Caco-2 (cell line): ENCODE measurements at places on chromosomes 2 and 18. TPM values are rescaled to one million over a fixed set of nuclear protein-coding genes. Genes with fewer than 3 reads are reported as not detected.
A peak's percentile ranks its signal among the peaks of the same experiment; 100 is the strongest.

- H3K27me3 ChIP-seq: no peaks in the 10 kb centered on the region
- H3K4me3 ChIP-seq: no peak overlapping the region
- DNase-seq: no peak
These were observed 254.0 kb downstream of the KCNJ3 start for GRCh38 chr2:154952346-154952980.

GRCh38 chr2:58131191-58132011, 84.8 kb downstream of the VRK2 start:
- DNase-seq: no peak
- H3K4me1 ChIP-seq: no peaks in the 10 kb centered on the region
- no peak overlapping the region for H3K27ac ChIP-seq
- H3K27me3 ChIP-seq: no peaks in the 10 kb centered on the region
- no peak overlapping the region for H3K4me3 ChIP-seq

DNA sequence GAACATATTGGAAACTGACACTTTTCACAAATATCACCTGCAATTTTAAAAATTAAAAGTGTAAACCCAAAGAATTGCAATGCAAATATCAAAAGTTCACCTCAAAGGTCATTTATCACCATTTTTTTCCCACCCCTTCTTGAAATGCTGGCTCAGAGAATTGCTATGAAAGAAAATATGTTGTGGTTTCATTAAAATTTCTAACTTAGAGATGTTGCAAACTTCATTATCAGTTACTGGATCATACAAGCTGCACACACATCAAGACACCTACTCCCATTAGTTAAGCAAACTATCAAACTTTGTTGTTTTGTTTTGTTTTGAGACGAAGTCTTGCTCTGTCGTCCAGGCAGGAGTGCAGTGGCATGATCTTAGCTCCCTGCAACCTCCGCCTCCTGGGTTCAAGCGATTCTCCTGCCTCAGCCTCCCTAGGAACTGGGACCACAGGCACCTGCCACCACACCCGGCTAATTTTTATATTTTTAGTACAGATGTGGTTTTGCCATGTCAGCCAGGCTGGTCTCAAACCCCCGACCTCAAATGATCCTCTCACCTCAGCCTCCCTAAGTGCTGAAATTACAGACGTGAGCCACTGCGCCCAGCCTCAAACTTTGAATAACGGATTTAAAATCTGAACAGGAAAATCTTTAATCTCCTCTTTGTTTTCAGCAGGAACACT, 37.0 kb downstream of the STK39 start:
- no peak overlapping the region for H3K27ac ChIP-seq
- DNase-seq: no peak
- H3K36me3 ChIP-seq: no peaks in the 10 kb centered on the region
- H3K27me3 ChIP-seq: no peaks in the 10 kb centered on the region

- H3K36me3 ChIP-seq: no peaks in the 10 kb centered on the region
- DNase-seq: no peak
- H3K27me3 ChIP-seq: no peaks in the 10 kb centered on the region
- no peak overlapping the region for H3K4me3 ChIP-seq
- H3K4me1 ChIP-seq: no peaks in the 10 kb centered on the region
- H3K27ac ChIP-seq: no peak overlapping the region
These were observed 216.3 kb upstream of the SMAD7 start for GRCh38 chr18:49167084-49167483.

DNA sequence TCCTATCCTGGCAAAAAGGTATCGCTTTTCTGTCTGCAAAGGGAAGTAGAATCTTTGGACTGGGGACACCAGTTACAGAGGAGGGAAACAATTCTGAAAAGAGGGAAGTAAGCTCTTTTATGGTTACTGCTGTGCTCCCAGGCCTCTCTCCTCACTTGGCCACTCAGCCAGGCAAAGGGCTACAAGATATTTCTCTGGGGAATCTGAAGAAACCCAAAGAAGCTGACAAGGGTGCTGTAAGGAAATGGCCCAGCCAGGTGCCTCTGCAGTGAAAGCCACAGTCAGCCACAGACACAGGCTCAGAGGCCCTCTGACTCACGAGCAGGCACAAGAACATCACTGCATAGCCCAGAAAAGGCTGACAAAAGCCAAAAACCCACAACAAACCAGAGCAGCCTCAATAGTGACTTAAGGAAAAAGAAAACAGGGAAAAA, 5.8 kb downstream of the HDLBP start:
- no peaks in the 10 kb centered on the region for H3K36me3 ChIP-seq
- H3K4me3 ChIP-seq: no peak overlapping the region
- H3K4me1 ChIP-seq: peaks cover 18% of the 10 kb centered on the region; the same call in 1 of the 2 replicates
- no peak for DNase-seq
- H3K27me3 ChIP-seq: no peaks in the 10 kb centered on the region

DNA sequence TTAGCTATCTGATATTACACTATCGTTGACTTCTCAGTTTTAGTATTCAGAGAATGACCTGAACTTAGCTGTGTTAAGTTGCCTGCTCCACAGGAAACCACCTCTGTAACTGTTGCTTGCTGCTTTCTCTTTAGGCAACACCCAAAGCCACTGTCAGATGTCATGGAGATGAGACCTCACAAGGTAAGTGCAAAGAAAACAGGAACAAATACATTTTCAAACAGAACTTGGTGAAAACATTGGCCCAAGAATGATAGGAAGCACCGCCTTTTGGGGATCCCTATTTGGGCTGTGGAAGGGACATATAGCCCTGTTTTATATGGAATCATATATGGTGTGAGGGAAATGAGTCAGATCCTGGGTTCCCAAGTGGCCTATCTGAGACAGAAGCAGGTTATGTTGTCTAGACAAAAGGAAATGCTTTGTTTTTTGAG, 143.4 kb downstream of the UBE2E3 start:
- H3K27ac ChIP-seq: no peak overlapping the region
- no peaks in the 10 kb centered on the region for H3K4me1 ChIP-seq
- no peaks in the 10 kb centered on the region for H3K36me3 ChIP-seq
- no peak overlapping the region for H3K4me3 ChIP-seq

GRCh38 chr2:64796926-64797325, 143.2 kb upstream of the SERTAD2 start:
- H3K27me3 ChIP-seq: no peaks in the 10 kb centered on the region
- no peak for DNase-seq
- no peak overlapping the region for H3K4me3 ChIP-seq
- H3K36me3 ChIP-seq: no peaks in the 10 kb centered on the region
- H3K4me1 ChIP-seq: peaks cover 9% of the 10 kb centered on the region
- no peak overlapping the region for H3K27ac ChIP-seq

GRCh38 chr18:21230436-21230835, 11.6 kb upstream of the GREB1L start:
- no peak overlapping the region for H3K4me3 ChIP-seq
- H3K36me3 ChIP-seq: no peaks in the 10 kb centered on the region
- DNase-seq: no peak

DNA sequence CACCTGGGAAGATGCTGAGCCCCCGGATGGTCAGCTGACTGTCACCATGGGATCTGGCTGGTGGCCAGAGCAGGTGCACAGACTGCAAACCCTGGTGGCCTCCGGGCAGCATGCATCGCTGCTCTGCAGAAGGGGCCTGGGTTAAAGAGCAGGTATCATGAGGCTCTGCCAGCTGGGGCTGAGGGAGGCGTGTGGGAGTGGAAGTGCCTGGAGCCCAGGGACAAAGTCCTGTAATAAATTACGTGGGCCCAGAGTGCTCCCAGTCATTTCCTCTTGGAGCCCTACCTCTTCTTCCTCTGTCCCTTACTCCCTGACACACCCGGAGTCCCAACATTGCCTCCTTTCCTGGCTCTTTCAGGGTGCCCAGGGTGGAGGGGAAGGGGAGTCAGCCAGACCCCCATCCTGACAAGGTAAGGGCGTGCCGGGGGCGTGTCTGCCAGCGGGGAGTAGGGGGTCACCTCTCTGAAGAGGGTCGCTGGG, at the start of gene MYO7B:
TSS of gene MYO7B (plus strand) at position 262 of the 480 bp plus-strand sequence. CDS start 24,040 bp downstream, outside the sequence.
- peak; percentile 70 for DNase-seq
- H3K27ac ChIP-seq: no peak within 1 kb of the TSS
- peaks cover 20% of the 10 kb centered on the region for H3K4me1 ChIP-seq
- no peaks in the 10 kb centered on the region for H3K36me3 ChIP-seq
- no peaks in the 10 kb centered on the region for H3K27me3 ChIP-seq

DNA sequence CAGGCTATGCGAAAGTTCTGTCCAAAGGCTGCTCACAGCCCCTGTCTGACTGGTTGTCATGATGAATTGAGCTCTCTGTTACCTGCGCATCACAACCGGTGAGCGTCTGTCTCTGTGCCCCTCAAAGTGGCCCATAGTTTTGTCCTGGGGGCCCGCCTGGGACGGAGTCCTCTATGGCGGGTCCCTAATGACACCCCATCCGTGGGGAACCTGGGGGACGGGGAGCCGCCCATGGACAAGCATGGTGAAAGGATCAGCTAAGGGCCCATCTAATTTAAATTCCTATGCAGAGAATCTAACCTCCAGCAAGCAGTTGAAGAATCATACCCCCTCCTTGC, 473 bp downstream of the ELMOD3 start:
- peak overlapping the region; percentile 49 for H3K4me3 ChIP-seq
- H3K27me3 ChIP-seq: no peaks in the 10 kb centered on the region

GRCh38 chr18:35494251-35495220, 3.2 kb downstream of the INO80C start:
- H3K27ac ChIP-seq: no peak overlapping the region
- no peaks in the 10 kb centered on the region for H3K36me3 ChIP-seq
- no peaks in the 10 kb centered on the region for H3K27me3 ChIP-seq
- H3K4me1 ChIP-seq: peaks cover 14% of the 10 kb centered on the region; the same call in 1 of the 2 replicates
- no peak overlapping the region for H3K4me3 ChIP-seq

- H3K27me3 ChIP-seq: no peaks in the 10 kb centered on the region
- H3K27ac ChIP-seq: no peak overlapping the region
- H3K4me1 ChIP-seq: no peaks in the 10 kb centered on the region
- no peak for DNase-seq
- H3K4me3 ChIP-seq: no peak overlapping the region
These were observed 112.9 kb downstream of the LTBP1 start for GRCh38 chr2:33059471-33060156.

GRCh38 chr2:60352491-60353405, 200.7 kb downstream of the BCL11A start:
- no peak overlapping the region for H3K27ac ChIP-seq
- no peaks in the 10 kb centered on the region for H3K4me1 ChIP-seq
- no peak overlapping the region for H3K4me3 ChIP-seq
- no peaks in the 10 kb centered on the region for H3K27me3 ChIP-seq
- DNase-seq: no peak

DNA sequence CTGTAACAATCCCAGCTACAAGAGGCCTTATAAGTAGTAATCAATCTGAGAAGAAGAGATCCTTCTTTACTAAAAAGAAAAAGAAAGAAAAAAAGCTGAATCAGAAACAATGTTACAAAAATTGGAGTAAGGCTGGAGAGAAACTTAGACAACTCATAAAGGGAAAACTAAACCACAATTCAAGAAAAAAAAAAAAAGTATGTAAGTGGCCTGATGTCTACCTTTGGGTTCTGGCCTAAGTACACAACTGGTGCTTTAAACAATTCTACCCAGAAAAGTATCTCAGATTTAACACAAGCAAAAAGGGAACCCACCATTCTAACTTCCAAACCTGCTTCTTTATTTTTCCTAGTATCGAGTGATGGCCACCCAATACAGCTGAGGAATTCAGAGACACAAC, 45.3 kb downstream of the ZNF521 start:
- no peaks in the 10 kb centered on the region for H3K36me3 ChIP-seq
- no peaks in the 10 kb centered on the region for H3K27me3 ChIP-seq
- no peak for DNase-seq
- H3K4me1 ChIP-seq: no peaks in the 10 kb centered on the region
- H3K4me3 ChIP-seq: no peak overlapping the region

- H3K27ac ChIP-seq: no peak overlapping the region
- H3K4me1 ChIP-seq: peaks cover 35% of the 10 kb centered on the region
- no peaks in the 10 kb centered on the region for H3K36me3 ChIP-seq
- DNase-seq: no peak
These were observed 53.7 kb upstream of the PARD3B start for GRCh38 chr2:204491528-204491927.

DNA sequence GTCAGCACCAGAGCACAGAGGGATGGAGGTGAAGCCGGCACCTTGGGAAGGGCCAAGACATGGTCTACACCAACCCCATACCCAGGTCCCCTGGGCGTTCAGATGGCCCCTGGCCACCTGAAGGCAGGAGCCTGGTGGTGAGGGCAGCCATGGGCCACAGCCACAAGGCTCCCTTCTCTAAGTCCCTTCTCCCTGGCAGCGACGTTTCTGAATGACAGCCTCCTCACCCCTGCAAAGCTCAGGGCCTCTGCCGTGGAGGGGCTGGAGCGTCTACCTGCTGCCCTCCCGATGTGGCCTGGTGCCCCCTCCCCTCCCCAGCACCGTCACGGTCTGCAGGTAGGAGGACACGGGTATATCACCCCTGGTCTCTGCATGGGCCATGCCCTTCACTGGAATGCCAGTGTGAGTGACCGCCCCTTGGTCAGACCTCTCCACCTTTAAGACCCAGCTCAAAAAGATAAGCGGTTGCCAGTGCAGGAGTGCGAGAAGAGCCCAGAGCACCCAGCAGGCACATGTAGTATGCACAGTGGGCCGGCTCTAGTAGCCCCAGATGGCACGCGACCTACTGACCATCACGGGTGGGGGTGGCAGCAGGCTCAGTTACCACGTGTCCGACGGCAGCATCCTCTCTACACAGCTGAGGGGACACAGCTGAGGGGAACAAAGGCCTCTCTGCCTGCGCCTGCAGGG, 46.6 kb downstream of the HS6ST1 start:
- peak; percentile 31 for DNase-seq
- H3K4me1 ChIP-seq: no peaks in the 10 kb centered on the region
- H3K27me3 ChIP-seq: no peaks in the 10 kb centered on the region
- no peak overlapping the region for H3K4me3 ChIP-seq
- H3K36me3 ChIP-seq: no peaks in the 10 kb centered on the region

DNA sequence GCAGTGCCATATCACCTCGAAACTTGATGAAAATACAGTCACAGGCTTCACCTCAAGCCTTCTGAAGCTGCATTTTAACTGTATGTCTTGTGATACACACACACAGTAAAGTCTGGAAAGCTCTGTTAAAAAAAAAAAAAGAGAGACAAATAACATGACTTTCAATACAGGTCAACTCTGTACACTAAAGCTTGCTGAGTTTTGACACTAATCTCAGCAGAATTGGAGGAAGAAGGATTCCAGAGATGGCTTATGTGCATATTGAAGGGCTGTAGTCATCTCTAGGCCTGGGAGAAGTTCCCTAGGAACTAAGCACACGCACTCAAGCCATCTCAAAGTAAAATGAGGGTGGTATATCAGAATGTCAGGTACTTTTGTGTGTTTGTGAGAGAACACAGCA, 875.1 kb downstream of the EPHA4 start:
- no peaks in the 10 kb centered on the region for H3K4me1 ChIP-seq
- H3K4me3 ChIP-seq: no peak overlapping the region
- H3K27me3 ChIP-seq: no peaks in the 10 kb centered on the region
- no peak for DNase-seq

GRCh38 chr18:40926679-40927078, 1028.4 kb upstream of the PIK3C3 start:
- no peak overlapping the region for H3K27ac ChIP-seq
- no peak overlapping the region for H3K4me3 ChIP-seq

KLHL14 gene
- not detected in 2 replicates for total RNA-seq

CCDC150 gene
- total RNA-seq: 26.3 and 34.0 TPM in 2 replicates

C2orf49 gene
- 21.1 and 24.8 TPM in 2 replicates for total RNA-seq

CYP1B1 gene
- 1.3 and 1.8 TPM in 2 replicates for total RNA-seq

UGT1A10 gene
- 0.77 and 1.0 TPM in 2 replicates for total RNA-seq

DSEL gene
- 0.16 and 0.18 TPM in 2 replicates for total RNA-seq

SERPINB3 gene
- total RNA-seq: not detected in 2 replicates

CYRIA gene
- 0.20 and 0.26 TPM in 2 replicates for total RNA-seq
